ENCODE measurements at places on chromosomes 16 and 17.

DNA sequence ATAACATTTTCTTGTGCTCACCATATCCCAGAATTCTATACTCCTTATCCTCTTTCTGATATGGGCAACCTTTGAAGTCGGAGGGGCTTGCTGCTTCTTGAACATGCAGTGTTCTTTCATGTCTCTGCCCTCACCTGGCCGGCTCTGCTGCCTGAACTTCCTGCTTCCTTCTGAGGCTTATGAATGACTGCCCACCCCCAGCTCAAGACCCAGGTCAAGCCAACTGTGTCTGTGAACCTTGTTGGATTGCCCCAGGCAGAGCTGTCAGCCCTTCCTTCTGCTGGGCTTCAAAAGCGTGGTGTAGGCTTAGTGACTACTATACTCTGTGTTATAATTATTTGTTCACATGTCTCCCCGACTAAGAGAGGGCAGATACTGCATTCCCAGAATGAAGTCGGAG is 506.5 kb downstream of the HS3ST4 start:
- DNase-seq: no peak

DNA sequence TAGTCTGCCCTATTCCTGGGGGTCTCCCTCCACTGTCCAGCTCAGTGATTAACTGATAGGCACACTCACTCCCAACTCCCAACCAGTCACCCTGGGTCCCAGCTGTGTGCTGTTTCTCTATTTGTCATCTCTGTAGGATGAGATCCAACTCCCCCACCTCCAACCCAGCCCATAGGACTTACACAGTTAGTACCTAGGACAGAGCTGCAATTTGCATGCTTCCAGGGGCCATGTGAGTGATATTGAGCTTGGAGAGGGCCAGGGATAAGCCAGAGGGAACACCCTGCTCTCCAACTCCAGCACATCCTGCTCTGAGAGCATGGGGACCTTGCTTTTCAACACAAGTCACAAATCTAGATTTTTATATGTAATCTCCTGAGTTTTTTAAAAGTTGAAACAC is 8.8 kb downstream of the C17orf113 start:
- DNase-seq: no peak

DNA sequence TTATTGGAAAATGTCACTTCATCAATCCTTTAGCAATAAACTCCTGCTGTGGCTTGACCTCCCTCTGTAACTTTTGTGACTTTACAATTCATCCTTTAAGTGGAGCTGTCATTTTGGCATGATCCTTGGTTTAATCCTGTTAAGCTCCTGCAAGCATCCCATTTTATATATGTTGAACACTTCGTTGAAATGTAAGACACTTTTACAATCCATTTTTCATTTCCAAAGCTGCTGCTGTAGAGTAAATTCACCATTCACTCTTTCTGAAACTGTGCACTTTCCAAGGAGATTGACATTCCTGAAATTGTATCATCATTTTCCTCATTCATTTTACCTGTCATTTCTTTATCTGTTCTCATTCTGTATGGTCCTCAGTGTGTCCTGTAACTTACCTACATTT is 1003.2 kb upstream of the GOT2 start:
- no peak for DNase-seq

- no peak for DNase-seq
These were observed 458 bp downstream of the ENKD1 start for GRCh38 chr16:67666032-67666551.

DNA sequence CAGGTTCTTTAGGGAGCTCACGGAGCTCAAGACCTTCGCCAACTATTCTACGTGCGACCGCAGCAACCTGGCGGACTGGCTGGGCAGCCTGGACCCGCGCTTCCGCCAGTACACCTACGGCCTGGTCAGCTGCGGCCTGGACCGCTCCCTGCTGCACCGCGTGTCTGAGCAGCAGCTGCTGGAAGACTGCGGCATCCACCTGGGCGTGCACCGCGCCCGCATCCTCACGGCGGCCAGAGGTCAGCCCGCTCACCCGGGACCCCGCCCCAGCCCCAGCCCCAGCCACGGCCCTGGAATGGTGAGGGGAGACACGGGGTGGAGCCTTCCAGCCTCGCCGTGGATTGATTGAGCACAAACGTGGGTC is 13.5 kb downstream of the SARM1 start:
- DNase-seq: no peak
